Aorta (tissue), 5 donors: ENCODE measurements at places on chromosomes 1 and 21. TPM values are rescaled to one million over a fixed set of nuclear protein-coding genes. Genes with fewer than 3 reads are reported as not detected.

DNA sequence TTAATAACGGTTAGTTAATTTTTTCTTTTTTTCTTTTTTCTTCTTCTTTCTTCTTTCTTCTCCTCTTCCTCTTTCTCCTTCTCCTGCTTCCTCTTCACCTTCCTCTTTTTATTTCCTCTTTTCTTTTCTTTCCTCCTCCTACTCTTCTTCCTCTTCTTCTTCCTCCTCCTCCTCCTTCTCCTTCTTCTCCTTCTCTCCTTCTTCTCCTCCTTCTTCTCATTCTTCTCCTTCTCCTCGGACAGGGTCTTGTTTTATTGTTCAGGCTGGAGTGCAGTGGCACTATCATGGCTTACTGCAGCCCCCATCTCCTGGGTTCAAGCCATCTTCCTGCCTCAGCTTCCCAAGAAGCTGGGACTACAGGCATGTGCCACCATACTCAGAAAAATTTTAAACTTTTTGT is 13.4 kb upstream of the ACBD3 start:
- DNase-seq = no peak

DNA sequence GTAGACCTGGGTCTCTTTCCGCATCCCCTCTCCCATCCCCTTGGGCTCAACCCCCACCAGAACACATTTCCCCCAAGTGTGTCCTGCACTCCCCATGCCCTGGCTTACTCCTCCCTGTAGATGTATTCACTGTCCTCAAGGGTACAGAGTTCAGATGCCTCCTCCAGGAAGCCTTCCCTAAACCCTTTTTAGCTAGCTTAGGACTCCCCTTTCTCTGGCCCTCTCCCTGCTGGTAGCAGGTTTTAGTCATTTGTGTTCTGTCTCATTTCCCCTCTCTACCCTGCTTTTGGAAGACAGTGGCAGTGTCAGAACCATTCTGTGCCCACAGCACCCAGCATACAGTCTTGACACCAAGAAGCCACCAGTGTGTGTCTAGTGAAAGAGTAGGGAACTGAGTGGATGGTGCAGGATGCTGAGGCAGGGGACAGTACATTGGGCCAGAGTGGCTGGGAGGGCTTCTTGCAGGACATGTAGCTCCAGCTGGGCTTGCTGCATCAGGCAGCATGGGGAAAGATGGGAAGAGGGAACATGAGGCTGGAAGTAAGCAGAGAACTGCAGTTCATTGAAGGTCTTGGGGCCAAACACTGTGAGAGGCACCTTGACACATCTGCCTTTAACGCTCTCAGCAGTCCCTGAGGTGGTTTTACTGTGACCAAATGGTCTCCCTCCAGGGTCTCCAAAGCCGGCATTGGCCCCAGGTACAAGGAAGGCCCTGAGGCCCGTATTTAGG is 2.5 kb downstream of the FOXO6 start:
- DNase-seq = no peak

DNA sequence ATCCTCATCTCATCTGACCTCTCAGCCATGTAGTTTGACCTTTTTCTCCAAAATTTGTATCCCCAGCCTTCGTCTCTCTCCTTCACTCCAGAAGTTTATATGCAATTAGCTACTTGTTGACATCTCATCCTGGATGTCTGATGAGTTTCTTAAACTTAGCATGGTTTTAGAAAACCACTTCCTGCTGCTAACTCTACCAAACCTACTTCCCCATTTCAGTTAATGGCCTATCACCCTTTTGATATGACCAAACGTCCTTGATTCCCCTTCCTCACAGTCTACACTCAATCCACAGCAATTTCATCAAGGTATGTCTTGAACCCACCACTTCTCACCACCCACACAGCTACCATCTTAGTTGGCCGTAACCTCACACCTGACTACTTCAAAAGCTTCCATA is 121.9 kb downstream of the LRRC40 start:
- no peak for DNase-seq

GRCh38 chr1:156773607-156774006 is 6.3 kb downstream of the PRCC start:
- DNase-seq = no peak

AIRE gene
- polyA plus RNA-seq = not detected

DNA sequence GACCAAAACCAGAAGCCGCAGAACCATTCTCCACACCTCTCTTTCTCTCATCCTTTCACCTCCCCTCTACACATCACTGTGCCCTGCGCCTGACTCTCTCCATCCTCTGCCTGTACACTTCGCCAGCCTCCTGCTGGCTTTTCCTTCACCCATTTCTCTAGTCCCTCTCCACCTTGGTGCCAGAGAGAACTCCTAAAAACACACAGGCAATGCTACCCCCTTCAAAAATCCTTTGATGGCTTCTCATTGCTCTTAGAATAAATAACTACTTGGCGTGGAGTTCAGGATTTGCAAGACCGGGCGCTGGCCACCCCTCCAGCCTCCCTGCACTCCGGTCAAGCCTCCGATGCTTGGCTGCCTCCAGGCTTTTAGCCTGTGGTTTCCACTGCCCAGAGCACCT is 8.6 kb downstream of the CRABP2 start:
- DNase-seq = no peak

GRCh38 chr1:171372418-171373084 is 58.6 kb downstream of the FMO4 start:
- no peak for DNase-seq

PGLYRP4 gene
- not detected for polyA plus RNA-seq

- no peak for DNase-seq
Observed at GRCh38 chr1:56436912-56437417, 142.4 kb downstream of the PLPP3 start.
